Posterior cingulate gyrus (tissue), 11 donors: ENCODE measurements at places on chromosomes 16 and 17.

DNA sequence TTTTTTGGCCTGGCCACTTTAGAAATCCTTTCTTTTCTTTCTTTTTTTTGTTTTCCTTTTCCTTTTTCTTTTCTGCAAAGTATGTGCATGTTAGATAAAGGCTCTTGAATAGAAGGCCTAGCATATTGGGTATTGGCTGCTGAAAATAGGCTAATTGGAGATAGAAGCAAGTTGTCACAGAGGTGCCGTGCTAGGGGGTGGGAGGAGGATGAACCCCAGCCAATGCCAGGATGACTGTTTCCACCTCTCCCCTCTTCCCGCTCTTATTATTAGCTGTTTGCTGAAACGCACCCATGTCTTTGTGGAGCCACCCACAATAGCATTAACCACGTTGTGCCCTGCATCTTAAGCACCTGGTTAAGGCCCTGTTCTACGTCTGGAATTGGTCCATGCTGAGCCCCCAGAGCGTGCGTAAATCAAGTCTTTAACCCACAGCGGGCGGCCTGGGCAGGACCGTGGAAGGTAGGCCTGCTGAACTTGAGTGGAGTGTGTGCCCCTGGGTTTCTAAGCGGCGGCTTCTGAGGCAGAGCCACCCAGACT lies 123.6 kb downstream of the MSI2 start:
- no peak for DNase-seq

DNA sequence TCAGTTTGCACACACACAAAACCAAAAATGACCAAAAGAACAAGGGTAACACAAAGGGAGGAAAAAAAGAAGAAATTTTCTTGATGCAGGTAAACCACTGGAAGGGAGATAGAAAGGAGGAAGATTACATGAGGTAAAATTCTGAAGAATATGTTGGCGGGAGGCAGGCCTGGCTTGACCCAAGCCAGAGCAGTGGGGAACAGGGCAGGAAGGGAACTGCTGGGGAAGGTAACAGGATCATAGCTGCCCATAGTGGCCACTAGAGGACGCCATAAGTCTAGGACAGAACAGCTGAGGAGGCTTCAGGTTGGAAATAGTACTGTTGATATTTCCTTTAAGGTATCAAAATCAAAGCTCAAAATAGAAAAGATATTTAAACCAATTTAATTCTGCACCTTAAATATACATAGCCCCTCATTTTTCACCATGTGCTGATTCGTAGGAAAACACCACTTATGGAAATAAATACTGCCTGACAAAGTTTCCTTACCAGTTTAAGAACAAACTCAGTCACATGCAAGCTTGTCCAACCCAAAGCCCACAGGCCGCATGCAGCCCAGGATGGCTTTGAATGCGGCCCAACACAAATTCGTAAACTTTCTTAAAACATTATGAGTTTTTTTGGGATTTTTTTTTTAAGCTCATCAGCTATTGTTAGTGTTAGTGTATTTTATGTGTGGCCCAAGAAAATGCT lies 15.5 kb downstream of the VPS35 start:
- no peak for DNase-seq

DNA sequence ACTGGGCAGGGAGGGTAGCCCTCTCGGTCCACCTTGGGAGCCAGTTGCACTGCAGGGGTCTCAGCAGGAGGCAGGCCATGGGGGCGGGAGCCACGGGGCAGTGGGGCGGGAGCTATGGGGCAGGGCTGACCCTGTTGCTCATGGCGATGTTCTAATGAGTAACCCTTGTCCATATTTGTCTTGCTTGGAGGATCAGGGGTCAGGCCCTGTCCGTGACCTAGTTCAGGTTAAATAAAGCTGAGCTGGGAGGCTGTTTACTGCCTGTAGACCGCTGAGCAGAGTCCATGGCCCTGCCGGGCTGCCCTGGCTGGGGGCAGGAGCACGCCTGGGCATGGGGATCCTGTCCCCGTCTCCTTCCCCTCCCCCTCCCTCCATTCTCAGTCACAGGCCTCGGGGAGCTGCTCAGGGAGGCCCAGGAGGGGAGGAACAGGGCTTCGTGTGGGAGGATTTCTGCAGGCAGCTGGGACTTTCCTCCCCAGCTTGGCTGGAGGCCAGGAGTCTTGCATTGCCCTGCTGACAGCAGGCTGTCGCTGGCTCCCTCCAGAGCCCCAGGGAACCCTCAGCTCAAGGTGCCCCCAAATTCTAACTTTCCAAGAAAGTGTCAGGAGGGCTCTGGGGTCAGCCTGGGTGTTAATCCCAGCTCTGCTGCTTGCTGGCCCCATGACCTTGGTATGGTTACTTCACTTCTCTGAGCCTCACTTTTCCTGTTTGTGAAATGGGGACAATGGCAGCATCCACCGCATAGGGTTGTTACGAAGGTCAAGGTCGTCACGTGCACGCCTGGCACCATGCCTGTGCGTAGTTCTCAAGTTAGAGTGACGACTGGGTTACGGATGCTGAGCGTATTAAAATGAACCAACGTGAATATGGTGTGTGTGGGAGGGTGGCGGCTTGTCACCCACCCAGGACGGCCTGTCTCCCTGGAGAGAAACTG lies 6.1 kb upstream of the SERPINF2 start:
- DNase-seq = no peak

DNA sequence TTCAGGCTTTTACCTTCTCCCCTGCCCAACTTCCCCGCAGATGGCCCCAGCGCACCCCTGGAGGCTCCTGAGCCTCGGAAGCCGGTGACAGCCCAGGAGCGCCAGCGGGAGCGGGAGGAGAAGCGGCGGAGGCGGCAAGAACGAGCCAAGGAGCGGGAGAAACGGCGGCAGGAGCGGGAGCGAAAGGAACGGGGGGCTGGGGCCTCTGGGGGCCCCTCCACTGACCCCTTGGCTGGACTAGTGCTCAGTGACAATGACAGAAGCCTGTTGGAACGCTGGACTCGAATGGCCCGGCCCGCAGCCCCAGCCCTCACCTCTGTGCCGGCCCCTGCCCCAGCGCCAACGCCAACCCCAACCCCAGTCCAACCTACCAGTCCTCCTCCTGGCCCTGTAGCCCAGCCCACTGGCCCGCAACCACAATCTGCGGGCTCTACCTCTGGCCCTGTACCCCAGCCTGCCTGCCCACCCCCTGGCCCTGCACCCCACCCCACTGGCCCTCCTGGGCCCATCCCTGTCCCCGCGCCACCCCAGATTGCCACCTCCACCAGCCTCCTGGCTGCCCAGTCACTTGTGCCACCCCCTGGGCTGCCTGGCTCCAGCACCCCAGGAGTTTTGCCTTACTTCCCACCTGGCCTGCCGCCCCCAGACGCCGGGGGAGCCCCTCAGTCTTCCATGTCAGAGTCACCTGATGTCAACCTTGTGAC lies 3.6 kb downstream of the MAPK7 start:
- no peak for DNase-seq

DNA sequence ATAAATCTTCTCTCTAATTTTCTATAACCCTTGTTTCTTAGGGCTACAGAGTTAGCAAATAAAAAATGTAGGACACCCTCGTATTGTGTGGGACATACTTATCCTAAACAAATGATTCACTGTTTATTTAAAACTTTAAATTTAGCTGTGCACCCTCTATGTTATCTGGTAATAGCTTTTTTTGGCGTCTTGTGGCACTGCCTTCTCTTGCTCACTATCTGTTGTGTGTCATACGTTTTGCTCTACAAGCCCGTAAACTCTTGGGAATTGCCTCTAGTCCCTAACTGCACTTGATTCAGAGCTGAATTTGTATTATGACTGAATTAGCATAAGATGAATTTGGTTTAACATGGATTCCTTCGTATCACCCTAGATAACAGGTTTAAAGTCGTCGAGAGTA lies 144.3 kb upstream of the MYOCD start:
- DNase-seq = no peak

- DNase-seq = no peak
These were observed 1.4 kb downstream of the MMD start for GRCh38 chr17:55420067-55420775.

DNA sequence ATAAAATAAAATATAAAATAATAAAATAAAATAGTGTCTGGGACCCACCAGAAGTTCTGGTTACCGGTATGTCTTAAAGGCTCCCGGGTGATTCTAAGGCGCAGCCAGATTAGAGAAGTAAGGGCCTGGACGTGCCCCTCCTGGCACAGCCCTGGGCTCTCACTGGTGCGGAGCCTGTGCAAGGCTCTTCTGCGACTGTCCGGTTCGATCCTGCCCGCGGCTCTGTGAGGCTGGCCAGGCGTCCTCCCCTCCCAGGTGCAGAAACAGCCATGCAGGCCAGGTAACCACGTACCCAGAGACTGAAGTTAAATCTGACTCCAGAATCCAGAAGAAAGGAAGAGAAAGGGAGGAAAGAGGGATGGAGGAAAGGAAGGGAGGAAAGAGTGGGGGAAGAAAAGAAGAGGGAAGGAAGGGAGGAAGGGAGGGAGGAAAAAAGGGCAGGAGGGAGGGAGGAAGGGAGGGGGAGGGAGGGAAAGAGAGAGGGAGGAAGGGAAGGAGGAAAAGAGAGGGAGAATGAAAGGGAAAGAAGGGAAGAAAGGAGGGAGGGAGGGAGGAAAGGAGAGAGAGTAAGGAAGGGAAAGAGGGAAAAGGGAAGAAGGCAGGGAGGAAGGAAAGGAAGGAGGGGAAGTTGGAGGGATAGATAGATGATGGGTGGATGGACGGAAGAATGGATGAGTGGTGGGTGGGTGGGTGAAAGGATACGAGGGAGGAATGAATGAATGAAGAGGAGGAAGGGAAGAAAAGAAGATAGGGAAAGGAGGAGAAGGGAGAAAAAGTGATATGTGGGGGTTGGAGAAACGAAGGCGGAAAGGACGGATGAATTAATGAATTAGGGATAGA lies 42.3 kb downstream of the C16orf82 start:
- no peak for DNase-seq

DNA sequence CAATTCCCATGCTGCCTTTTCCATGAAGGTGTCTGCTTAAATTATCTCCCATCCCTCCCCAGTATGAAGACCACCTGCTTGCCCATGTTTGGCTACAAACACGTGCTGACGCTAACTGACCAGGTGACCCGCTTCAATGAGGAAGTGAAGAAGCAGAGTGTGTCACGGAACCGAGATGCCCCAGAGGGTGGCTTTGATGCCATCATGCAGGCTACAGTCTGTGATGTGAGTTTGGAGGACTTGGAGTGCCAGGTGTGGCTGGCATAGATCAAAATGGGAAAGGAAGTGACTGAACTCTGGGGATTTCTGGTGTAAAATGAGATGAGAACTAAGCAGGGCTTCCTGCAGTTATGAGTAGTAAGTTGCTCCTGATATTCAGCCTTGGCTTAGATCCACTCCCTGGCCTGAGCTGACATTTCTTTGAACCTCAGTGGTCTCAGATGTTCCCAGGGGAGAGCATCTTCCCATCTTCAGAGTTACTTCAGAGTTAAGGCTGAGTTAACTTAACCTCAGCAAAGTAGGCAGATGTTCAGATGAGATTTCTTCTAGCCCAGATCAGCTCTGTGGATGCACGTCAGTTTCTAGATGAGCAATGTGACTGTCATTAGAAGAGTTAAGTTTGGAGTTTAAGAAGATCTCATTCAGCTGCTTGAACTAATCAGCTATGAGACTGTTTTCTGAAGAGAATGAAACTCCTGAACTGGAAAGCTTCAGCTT lies 32.7 kb downstream of the ITGB3 start:
- no peak for DNase-seq

DNA sequence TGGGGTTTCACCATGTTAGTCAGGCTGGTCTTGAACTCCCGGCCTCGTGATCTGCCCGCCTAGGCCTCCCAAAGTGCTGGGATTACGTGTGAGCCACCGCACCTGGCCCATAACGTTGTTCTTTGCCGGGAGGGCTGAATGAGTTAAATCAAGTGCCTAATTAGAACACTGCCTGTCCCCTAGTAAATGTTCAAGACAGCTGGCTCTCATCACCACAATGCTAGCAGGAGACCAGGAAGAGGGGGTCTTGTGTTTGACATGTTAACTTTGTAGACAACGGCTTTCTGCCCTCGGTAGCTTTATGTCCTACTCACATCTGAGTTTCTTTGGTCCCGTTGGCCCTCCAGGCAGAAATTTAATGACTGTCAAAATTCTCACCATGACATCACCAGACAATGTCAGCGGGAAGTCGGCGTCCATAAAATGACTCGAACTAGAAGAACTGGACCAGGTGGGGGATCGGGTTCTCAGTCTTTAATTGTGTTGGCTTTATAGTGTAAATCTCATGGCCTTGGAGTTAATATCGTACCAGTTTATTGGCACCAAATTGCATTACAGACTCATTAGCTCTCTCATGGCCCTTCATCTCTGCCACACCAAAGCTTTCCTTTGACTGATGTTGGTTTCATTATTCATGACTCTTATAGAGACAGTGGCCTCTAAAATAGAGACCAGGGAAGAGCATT lies 11.4 kb upstream of the ITPRIPL2 start:
- DNase-seq = no peak

DNA sequence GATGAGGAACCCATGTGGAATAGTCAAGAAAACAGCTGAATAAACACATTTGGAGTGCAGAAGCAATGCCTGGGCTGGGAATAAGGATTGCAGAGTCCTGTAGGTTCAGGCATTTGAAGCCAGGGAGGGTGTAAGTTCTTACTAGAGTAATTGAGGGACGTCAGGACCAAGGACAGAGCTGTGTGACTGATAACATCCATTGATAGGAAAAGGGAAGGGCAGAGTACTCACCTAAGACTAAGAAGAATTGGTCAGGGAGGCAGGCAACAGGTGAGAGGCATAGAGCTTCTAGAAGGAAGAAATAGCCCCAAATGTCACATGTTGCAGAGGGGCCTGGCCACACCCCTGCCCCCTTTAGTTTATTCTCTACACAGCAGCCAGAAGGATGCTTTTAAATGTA lies 79.8 kb upstream of the TMEM132E start:
- no peak for DNase-seq

- DNase-seq = no peak
These were observed 7.2 kb downstream of the RASL10B start for GRCh38 chr17:35738519-35739133.

- DNase-seq = no peak
These were observed 61.9 kb downstream of the ZFHX3 start for GRCh38 chr16:72985995-72986394.
